ENCODE measurements at places on chromosomes 12 and 14.
A peak's percentile ranks its signal among the peaks of the same experiment; 100 is the strongest.

- no peak for DNase-seq
Measured at GRCh38 chr14:24147761-24148428, 597 bp downstream of the RNF31 start.

DNA sequence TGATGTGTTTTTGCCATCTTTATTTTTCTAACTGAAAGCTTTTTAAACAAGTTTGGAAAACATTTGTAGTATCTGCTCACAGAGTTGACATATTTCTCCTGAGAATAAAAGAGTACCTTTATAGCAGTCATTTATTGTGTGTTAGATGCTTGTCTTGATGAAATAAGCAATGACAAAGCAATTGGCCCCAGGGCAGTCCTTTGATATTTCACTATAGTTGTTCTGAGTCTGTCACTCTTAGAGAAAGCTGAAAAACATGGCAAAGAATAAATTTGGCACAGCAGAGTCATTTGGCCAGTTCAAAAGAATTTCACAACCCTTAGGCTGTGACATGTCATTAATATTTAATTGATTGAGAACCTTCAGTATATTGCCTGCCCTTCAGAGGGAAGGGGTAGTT is 166.2 kb downstream of the PTPRO start:
- DNase-seq: no peak

GRCh38 chr14:22996768-22997654 is 12.9 kb downstream of the C14orf93 start:
- DNase-seq: no peak

GRCh38 chr14:24434676-24435075 is 4.9 kb downstream of the KHNYN start:
- no peak for DNase-seq

- no peak for DNase-seq
Measured at GRCh38 chr12:100265732-100266584, 921 bp downstream of the DEPDC4 start.

GRCh38 chr14:85234156-85235025 is 295.6 kb upstream of the FLRT2 start:
- no peak for DNase-seq

- DNase-seq: no peak
Measured at GRCh38 chr12:50053583-50053982, 3.8 kb upstream of the ASIC1 start.

DNA sequence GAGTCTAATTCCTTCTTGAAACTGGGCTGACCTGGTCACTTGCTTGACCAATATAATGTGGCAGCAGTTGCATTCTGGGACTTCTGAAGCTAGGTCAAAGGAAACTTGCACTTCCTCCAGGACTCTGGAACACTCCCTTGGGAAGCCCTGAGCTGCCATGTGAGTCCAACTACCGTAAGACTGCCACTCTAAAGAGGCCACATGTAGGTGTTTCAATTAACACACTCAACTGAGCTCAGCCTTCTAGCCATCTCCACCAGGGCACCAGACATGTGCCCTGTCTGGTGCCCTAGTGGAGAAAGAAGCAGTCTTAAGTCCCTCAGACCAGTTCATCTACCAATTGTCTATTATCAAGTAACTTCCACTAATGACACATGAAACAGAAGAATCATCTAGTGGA is 6.1 kb upstream of the TEP1 start:
- DNase-seq: no peak

GRCh38 chr12:95738024-95738611 is 52.4 kb downstream of the NTN4 start:
- DNase-seq: no peak

GRCh38 chr12:31732926-31733548 is 4.2 kb upstream of the AMN1 start:
- peak; percentile 38 for DNase-seq

DNA sequence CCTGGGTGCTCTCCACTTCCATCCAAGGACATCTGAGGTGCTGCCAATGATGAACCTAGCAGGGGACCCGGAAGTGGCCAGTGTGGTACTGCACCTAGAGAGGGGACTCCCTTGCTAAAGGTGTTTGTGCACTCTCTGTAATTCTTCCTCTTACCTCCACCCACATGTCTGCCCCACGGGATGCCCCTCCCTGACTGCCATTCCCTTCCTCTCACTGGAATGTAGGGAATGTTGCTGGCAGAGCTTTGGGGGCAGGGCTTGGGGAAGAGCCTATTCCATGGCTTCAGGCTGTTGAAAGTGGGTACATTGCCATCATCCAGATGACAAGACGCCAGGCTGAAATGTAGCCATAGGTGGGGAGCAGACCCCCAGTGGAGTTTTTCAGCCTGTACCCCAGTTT is 153.2 kb downstream of the SMOC1 start:
- no peak for DNase-seq

GRCh38 chr12:56781726-56782125 is 18.6 kb downstream of the HSD17B6 start:
- DNase-seq: no peak

GRCh38 chr14:61484031-61484430 is 162.7 kb downstream of the PRKCH start:
- no peak for DNase-seq

GRCh38 chr14:37037636-37038387 is 134.6 kb downstream of the SLC25A21 start:
- DNase-seq: no peak

DNA sequence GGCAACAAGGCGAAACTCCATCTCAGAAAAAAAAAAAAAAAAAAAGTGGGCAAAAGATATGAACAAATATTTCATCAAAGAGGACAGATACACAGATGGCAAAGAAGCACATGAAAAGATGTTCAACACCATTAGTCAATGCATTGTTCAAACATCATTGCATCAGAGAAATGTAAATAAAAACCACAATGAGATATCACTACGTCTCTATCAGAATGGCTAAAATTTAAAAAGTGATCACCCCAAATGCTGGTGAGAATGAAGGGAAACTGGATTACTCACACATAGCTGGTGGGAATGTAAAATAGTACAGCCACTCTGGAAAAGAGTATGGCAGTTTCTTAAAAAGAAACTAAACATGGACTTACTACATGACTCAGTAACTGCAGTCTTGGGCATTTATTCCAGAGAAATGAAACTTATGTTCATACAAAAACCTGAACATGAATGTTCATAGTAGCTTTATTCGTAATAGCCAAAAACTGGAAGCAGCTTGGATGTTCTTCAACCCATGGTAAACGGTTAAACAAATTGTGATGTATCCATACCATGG is 3.6 kb downstream of the L2HGDH start:
- no peak for DNase-seq

- DNase-seq: no peak
Measured at GRCh38 chr12:117472983-117473382, 111.6 kb upstream of the NOS1 start.

DNA sequence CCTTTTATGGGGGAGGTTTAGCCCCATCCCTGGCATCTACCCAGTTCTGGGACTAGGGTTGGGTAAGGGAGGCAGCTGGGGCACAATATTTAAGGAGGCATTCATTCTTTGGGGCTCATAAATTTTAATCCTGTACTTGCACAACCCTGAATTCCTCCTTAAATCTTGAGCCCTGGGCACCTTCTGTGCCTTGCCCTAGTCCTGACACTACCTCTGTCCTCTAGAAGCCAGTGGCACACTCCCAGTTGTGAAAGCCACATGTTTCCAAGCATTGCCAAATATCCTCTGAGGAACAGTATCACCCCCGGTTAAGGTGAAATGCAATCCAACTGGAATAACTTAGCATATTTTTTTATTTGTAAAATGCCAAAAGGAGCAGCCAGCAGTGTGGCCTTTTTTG is 36.6 kb downstream of the SLC16A7 start:
- no peak for DNase-seq

DNA sequence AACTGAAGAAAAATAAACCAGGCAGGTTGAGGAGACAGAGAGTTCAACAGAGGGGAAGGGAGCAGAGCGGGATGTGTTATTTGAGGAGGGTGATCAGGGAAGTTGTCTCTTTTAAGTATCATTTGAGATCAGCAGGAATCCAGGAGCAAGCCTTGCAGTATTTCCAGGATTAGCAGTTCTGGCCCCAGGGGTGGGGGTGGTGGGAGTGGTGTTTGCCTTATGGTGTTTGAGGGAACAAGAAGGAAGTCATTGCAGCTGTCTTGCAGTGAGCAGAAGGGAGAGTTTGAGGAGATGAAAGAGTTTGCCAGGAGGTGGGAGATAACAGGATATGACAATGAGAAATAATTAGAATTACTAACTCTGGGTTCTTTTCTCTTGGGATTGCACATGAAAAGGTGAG is 418.6 kb downstream of the NELL2 start:
- no peak for DNase-seq

- no peak for DNase-seq
Measured at GRCh38 chr12:91388573-91388972, 206.0 kb upstream of the DCN start.

DNA sequence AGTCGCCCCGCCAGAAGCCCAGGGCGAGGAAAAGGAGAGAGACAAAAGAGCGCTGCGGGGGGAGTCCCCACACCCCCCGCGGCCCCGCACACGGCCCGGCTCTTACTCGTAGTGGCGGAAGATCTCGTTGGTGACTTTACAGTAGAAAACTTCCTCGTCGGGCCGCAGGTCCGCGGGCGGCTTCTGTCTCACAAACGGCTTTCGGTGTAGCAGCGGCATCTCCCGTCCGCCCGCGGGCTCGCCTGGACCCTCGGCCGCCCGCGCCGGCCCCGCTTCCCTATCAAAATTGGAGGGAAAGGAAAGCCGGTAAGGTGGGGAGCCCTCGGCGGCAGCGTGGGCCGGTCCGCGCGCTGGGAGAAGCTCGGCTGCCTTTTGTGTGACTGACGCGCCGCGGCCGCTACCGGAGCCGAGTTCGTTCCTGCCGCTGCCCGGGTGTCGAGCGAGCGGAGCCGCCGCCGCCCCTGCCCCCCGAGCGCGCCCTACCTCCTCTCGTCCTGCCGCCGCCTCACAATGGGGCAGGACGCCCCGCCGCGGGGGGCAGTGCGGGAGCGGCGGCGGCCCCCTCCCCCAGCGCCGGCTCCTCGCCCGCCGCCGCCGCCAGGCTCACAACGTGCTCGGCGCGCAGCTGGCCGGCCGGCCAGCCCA is 652 bp downstream of the BAZ1A start:
- DNase-seq: no peak

DNA sequence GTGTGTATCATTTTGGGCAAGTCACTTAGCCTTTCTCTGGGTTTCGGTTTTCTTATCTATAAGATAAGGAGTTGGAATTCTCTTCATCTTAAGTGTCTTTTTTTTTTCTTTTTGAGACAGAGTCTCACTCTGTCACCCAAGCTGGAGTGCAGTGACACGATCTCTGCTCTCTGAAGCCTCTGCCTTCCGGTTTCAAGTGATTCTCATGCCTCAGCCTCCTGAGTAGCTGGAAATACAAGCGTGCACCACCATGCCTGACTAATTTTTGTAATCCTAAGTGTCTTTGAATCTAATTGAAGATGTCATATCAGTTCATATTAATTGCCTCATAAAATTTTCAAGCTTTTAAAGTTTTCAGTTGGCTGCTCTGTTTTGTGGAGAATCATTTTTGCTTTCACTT is 4.0 kb downstream of the SRGAP1 start:
- DNase-seq: no peak

- no peak for DNase-seq
Measured at GRCh38 chr14:99685596-99685995, 1.5 kb downstream of the CYP46A1 start.

GRCh38 chr12:132174015-132174838 is 30.0 kb downstream of the NOC4L start:
- no peak for DNase-seq

- no peak for DNase-seq
Measured at GRCh38 chr14:104940526-104941150, 16.0 kb downstream of the PLD4 start.

GRCh38 chr12:955939-956338 is 6.4 kb upstream of the RAD52 start:
- no peak for DNase-seq

DNA sequence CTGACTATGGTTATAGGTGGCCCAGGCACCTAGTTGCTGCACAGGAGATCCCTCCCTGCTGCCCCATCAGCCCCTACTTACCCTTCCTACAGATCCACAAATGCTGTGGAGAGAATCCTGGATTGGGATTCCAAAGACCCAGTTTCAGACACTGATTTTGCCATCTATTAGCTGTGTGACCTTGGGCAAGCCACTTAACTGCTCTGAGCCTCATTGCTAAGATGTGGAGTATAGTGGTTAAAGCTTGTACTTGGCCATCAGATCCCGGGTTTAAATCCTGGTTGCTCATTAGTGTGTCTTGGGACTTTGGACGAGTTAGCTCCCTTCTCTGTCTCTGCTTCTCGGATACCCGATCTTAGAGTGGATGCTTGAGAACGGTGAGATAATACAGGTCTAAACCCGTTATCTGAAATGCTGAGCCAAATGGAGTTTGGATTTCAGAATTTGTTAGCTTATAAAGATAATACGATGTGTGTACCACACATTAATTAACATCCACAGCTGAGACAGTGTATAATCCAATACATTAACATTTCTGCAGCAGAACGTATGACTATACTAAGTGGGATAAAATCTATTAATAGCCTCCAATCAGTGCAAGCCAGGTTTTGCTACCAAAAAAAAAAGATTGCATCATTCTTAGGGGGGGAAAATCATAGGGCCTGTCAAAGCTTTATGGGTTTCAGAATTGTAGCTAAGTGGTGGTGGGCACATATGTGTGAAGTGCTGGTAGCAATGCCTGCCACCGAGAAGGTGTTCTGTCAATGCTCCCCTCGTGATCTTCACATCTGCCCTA is 16.0 kb downstream of the PROX2 start:
- DNase-seq: no peak

- no peak for DNase-seq
Measured at GRCh38 chr12:53169644-53170043, 10.9 kb upstream of the ZNF740 start.

DNA sequence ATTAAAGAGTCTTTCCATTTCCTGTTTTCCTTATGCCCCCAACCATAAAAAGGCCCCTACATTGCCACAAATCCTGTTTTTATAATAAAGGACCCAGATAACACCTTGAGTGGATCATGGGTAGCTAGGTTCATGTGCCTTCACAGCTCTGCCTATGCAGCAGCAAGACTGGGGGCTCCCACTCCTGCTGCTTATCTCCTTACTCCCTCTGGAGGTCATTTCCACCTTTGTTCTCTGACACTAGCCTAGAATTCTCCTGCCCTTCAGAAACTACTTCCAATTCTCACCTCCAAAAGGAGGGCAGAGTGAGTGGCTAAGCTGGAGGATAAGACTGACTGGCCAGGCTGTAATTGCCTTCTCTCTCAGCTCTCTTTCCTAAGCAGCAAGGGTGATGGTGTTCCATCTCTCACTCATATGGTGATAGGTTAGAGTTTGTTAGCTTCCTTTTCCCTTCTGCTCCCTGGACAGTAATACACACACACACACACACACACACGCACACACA is 20.0 kb upstream of the STAC3 start:
- no peak for DNase-seq

GRCh38 chr14:68927956-68928675 is 51.0 kb downstream of the ACTN1 start:
- no peak for DNase-seq

DNA sequence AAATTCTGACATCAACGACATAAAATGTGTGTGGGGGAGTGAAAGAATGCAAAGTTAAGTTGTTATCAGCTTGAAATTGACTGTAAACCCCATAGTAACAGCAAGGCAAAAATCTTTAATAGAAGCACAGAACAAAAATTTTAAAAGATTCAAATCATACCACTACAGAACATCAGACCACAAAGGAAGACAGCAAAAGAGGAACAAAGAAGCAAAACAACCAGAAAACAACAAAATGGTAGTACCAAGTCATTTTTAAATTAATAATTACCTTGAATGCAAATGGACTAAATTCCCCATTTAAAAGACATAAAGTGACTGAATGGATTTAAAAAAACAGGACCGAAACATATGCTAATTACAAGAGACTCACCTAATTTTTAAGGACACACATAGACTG is 31.3 kb downstream of the A2M start:
- DNase-seq: no peak

Measured in CD4-positive, alpha-beta T cell treated with Interleukin-17A for 1 hour (primary cell).